ENCODE measurements at places on chromosomes 16 and 17.

DNA sequence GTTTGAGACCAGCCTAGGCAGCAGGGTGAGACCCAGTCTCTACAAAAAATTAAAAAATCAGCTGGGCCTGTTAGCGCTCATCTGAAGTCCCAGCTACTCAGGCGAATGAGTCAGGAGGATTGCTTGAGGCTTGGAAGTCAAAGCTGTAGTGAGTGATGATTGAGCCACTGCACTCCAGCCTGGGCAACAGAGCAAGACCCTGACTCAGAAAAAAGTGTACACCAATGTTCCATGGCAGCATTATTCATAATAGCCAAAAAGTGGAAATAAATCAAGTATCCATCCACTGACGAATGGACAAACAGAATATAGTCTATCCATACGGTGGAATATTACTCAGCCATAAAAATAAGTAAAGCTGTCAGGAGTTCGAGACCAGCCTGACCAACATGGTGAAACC is 2.6 kb downstream of the NMRAL1 start:
- no peak for DNase-seq

DNA sequence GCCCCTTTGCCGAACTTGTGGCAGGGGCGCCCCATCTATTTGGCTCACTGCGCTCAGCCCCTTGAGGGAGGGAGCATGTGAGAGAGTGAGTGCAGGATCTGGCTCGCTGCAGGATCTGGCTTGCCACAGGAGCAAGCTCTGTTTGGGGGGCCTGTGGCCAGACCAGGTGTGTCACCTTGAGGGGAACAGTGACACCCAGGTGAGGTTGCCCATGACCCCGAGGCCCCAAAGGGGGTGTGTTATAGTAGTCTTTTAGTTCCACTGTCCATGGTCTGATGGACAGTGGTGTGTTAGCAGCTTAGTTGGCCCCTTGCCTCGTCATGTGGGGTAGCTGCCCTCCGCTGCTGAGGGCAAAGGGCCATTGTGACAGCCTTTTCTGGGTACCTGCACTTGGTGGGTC is 41.6 kb downstream of the CCDC42 start:
- no peak for DNase-seq

GRCh38 chr17:20852239-20852989 is 190.4 kb downstream of the USP22 start:
- peak; percentile 63 for DNase-seq

DNA sequence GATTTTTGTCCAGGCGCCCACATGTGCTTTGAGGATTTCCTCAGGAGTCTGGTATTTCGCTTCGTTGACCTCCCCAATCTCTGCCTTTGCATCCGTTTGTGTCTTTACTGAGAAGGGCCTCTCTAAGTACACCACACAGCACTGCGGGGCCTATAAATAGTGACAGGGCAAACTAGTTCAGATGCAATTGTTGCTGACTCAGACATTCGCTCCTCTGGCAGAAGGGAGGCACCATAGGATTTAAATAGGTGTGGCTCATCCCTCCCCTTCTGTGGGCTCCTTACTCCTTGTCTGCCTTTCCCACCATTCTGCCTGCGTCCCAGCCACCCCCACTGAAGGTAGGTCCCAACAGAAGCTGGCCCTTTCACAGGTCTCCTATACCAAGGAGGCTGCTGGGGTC is 192.3 kb downstream of the SHISA9 start:
- DNase-seq, result no peak

Data from Ammon's horn (tissue), 1 donor.